ENCODE measurements at places on chromosomes 7 and 10.

DNA sequence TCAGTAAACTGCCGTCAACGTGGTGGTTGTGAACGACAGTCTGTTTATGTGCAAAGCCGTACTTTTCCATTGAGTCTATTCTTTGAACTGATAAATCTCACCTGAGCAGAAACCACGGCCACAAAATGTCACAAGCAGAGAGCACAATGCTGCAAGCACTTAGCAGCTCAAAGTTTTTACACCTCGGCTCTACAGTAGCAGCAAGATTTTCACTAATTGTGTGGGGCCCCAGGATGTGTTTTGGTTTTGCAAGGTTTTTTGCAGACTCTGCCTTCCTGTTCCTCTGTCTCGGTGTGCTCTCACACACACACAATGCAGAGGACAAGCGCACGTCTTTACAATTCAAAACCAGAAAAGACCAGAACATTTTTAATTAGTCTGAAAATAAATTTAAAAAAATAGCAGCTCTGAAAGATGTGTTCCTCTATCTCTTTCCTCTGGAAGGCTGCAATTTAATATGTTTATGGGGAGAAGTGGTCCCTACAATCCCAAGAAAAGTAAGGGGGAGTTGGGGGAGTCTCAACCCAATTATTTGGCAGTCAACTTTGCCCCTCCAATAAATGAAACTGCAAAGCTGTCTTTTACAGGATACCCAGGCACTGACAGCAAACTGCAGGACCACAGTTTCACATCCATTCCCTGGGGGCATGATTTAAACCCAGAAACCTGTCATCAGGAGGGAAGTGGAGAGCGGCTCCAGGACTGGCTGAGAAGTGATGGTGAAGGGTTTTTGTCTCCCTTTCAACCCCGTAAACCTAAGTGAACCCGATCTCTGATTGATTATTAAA lies 73.8 kb upstream of the SFMBT2 start:
- peak; percentile 24 for DNase-seq

DNA sequence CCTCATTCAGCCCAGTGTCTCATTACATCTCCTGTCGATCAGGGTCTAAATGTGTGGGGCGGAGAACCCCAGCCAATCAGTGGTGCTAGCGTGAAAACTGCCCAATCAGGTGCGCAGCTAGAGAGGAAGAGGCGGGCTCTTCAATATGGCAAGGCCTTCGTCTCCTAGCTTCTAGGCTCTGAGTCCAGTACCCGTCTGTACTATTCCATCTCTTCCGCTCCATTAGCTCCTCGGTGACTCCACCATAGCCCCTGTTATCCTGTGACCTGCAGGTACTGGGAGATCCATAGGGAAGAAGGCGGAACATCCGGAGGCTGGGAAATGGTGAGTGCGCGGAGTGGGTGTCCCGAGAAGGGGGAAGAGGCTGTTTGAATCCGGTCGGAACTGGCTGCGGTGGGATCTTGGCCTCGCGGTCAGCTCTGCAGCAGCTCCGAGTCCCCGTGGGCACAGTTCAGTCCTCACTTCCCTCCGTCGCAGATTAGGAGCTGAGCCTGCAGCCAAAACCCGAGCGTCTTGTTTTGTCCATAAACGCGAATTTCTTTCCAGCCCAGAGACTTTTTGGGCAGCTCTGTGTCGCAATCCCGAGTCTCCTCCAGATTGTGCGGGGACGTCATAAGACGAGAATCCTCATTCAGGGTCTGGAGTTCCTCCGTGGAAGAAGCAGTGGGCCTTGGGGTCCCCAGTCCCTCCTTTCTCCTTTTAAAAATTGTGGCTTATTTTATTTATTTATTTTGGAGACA lies at the start of gene ZNF727:
Gene ZNF727, plus strand, starts transcription at position 134 of the 740 bp plus-strand sequence. Its CDS starts 188 bp downstream, at position 322.
- DNase-seq, result no peak

- no peak for DNase-seq
Measured at GRCh38 chr7:75537731-75538130, 45.6 kb downstream of the SPDYE5 start.

- no peak for DNase-seq
Measured at GRCh38 chr10:3729397-3729976, 55.5 kb downstream of the KLF6 start.

DNA sequence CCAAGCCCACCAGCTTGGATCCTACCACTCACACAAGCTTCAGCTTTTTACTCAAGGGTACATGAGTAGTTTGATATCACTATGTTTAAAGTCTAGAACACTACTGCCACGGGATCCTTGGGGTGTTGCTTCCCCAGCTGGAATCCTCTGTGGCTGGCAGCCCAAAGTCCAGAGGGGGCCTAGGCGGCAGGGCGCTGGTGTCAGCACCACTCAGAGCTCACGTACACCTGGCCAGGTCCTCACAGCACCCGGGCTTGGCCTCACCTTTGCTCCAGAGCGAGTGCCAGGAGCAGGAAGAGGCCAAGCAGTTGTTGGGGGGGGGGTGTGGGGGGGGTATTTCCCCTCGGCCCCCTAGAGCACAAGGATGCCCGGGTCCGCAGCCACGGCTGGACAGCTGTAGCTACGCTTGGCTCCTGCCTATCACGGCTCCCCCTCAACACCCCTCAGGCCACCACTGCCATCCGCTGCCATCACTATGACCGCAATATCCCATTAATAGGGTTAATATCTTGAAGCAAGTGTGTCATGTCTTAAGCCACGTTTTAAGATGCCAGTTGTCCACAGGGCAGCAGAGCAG lies 17.0 kb downstream of the ZDHHC6 start:
- no peak for DNase-seq

DNA sequence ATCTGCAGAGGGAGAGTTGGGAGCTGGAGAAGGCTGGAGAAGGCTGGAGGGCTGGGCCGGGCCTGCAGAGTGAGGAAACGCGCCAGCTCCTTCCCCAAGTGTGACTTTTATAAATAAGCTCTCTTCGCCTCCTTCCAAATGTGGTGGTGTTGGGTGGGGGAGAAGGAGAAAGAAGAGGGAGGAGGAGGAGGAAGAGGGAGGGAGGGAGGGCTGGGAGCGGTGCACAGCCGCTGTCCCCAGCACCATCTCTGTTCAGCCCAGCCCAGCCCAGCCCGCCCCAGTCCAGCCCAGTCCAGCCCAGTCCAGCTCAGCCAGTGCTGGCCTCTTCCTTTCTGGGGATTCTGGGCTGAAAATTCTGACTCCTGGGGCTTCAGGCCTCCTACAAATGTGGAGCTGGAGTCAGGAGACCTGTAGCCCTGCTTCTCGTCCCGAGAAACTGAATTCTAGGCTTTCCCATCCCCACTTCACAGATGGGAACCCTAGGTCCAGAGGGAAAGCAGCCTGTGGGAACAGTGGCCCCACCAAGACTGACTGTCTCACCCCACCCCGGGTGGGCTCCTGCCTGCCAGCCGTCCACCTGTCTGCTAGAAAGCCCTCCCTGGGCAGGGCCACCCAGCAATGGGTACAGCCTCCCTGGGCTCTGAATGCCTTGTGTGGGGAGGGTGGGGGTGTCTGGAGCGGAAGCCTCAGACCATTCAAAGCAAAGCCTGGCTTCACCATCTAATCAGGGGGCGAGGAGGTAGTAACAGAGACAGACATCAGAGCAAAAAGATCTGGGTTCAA lies 2.3 kb downstream of the STX1A start:
- no peak for DNase-seq

DNA sequence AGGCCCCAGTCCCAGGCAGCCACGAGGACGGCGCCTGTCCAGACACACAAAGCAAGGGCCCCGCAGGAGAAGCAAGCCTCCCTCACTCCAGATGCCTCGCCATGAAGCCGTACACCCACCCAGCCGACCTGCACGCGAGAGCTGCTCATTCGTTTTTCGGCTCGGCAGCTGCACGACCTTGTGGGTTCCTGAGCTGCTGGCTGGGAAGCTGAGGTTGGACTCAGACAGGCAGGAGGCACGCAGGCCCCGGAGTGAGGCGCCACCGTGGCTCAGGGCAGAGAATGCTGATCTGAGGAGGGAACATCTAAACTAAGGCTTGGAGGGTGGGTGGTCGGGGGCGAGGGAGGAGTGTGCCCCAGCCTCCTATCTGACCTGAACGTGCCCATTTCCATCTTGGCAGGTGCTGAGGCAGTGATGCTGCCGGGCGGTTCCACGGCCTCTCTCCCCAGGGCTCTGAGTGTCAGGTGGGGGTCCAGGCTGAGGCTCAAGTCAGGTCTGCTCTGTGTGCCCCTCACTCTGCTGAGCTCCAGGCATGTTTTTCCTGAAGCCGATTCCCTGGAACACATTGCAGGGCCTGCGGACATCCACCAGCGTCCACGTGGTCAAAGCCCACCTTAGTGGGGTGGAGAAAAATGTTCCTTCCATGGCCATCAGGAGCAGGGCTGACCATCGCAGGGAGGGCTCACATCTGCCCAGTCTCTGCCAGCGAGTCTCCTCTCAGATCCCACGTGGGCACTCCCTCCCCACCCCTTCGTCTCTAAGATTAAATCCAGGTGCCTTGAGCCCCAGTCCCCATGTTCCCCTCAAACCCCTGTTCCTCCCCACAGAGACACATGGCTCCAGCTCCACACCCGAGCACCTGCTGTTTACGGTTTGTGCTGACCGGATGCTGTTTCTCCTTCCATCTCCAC lies 28.1 kb upstream of the FAM20C start:
- no peak for DNase-seq

Data from stimulated activated CD4-positive, alpha-beta T cell treated with anti-CD3 and anti-CD28 coated beads, TNF-alpha, amount 100 ng/mL, for 4 hours (primary cell).